Uterus (tissue), 4 donors: ENCODE measurements at places on chromosomes 4 and X. TPM values are rescaled to one million over a fixed set of nuclear protein-coding genes. Genes with fewer than 3 reads are reported as not detected.

The ANK2 gene
- 27.4 TPM for total RNA-seq

The PPEF2 gene
- 0.09 TPM for total RNA-seq

The SULT1B1 gene
- 2.4 TPM for total RNA-seq

DNA sequence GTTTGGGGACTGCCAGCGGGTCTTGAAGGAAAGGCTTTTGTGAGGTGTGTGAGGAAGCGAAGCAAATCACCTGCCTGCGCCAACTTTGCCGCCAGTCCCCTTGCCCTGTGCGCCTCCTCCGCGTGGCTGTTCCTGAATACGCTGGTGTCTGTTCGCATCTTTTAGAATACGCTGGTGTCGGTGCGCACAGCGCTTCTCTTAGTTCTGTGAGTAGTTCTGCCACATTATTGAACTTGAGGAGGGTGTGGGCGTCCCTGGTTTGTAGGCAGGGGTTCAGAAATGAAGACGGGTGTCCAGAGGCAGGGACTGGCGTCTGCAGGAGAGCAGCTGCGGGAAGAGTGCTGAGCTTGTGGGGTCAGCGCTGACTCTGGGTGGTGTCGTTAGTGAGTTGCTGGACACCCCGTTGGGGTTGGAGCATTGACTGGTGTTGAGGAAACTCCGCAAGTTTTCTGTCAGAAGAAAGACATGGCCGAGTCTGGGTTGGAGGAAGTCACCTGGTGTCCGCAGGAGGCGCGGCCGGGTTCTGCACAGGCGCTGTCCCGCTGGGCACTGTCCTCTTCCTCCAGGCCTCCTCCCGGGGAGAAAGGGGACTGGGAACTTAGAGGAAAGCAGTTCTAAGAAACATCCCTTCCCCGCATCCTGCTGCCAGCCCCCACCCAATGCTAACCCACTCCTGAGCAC lies 930 bp downstream of the ZNF718 start:
- DNase-seq: no peak

DNA sequence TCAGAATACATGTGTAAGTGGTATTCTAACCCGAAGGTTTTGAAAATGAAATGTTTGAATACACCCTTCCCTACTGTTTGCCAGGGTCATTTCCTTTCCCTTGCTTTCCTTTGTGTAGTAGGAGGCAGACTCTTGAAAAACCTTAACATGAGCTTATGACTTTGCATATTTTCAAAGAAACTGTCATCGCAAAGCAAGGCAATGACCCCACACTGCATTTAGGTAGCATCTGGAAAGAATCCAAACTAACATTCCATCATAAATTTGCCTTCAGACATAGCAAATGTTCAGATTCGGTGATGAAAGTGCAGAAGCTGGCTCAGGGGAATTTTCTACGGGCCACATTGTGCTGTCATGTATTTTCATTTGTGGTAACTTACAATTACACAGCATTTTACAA lies 32.3 kb downstream of the SH2D1A start:
- DNase-seq: no peak
